ENCODE measurements at places on chromosomes 5 and 9. TPM values are rescaled to one million over a fixed set of nuclear protein-coding genes. Genes with fewer than 3 reads are reported as not detected.

DNA sequence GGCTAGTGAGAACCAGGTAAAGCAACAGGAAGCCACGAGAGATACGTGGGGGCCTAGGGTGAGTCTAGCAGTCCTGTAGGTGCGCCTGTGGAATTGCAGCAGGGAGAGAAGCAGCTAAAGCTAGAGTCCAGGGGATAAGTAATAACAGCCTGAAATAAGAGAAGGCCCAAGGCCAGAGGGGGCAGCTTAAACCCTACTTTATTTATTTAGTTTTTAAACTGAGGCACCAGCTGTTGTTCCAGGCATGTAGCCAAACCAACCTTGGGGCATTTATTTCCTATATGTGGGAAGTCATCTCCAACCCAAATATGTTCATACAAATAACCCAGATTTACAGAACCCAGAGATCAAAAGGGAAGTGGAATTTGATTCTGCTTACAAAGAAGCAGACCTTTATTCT, 93.5 kb downstream of the GLDC start:
- no peak for DNase-seq

DNA sequence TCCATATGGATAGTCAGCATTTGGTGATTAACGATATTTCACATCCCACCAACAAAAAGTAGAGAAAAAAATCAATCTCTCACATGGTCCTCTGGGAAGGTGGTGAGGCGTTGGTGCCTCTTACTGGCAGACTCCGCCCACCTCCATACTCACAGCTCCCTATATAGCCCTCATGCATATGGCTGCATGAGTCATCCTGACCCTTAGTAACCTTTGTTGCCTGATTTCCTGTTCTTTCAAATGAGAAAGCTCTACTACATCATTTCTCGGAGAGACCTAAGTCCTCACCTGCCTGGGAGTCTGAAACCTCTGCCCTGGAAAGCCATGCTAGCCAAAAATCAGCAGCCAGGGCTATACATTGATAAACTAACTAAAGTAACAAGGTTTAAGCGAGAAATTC, 33.3 kb upstream of the ABCA1 start:
- no peak for DNase-seq

Gene MYMK
- total RNA-seq = 1.2 TPM

DNA sequence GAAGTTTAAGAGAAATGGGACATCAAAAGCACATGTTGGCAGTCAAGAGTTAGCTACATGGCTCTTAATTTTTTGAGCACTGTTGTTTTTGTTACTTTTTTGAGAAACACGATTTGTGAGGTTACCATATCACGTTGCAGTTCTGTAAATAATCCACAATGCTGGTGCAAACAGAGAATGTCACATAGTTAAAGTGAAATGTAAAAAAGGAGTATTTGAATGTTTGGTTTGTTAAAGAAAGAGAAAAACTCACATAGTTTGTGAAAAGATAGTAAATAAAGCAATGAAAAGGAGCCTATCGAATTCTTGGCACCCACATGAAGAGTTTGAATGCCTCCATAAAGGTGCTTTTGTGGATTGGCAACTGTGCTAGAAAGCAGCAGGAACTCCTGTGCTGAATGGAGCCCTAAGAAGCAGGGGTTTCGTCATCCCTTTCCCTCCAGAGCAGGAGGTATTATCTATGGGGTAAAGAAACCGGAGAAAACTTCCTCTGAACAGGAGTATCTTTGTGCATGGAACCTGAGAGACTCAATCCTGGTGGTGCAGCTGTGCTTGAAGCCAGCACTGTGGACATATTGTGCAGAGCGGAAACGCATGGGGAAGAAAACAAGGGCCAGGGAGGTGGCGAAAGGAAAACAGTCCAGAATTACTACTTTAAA, 148.5 kb upstream of the OTULINL start:
- no peak for DNase-seq

Gene CSNK1G3
- total RNA-seq = 166 TPM

DNA sequence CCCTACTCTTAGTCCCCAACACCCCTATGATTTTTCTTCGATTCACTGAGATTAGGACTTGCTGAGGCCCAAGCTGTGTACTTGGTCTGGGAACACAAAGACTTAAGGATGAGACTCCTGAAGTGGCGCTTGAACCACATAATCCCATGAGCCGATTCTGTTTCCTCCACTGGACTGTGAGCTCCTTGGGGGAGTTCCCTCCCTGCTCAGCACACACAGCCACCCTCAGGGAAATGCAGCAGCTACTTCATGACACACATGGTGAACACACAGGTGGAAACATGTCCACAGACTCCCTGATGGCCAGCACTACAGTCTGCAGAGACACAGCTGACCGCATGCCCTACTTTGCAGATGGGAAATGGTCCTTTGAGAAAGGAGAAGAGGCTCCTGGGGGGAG, 101.1 kb downstream of the C5orf15 start:
- DNase-seq = no peak

Gene GPRIN1
- 1.3 TPM for total RNA-seq

- DNase-seq = no peak
These were observed 38.1 kb upstream of the ISL1 start for GRCh38 chr5:51345106-51345505.

Gene MAMDC2
- 52.0 TPM for total RNA-seq

DNA sequence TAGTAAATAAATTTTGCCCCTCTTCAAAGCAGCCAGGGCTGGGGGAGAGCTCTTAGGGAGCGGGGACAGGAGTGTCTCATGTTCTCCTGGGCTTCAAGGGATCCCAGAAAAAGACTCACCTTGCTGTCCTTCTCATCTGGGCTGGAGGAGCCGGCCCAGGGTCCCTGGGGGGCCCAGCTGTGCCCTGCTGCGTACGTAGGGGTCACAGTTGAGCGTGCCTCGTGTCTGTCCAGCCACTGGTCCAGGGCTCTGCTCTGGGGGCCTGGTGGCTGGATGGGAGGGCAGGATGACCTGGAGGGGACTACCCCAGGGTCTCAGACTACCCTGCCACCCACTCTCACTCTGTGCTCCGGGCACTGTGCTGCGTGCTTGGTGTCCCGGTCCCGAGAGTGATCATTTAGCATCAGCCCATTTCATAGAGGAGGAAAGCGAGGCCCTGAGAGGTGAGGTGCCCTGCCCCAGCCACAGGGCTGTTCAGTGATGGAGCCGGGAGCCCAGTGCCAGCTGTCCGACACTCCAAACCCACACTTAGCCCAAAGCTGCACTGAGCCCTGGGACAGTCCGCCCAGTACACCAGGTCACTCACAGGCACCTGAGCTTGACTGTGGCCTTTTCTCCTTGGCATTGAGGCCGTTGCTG, 26.2 kb upstream of the TDRD7 start:
- DNase-seq = no peak

DNA sequence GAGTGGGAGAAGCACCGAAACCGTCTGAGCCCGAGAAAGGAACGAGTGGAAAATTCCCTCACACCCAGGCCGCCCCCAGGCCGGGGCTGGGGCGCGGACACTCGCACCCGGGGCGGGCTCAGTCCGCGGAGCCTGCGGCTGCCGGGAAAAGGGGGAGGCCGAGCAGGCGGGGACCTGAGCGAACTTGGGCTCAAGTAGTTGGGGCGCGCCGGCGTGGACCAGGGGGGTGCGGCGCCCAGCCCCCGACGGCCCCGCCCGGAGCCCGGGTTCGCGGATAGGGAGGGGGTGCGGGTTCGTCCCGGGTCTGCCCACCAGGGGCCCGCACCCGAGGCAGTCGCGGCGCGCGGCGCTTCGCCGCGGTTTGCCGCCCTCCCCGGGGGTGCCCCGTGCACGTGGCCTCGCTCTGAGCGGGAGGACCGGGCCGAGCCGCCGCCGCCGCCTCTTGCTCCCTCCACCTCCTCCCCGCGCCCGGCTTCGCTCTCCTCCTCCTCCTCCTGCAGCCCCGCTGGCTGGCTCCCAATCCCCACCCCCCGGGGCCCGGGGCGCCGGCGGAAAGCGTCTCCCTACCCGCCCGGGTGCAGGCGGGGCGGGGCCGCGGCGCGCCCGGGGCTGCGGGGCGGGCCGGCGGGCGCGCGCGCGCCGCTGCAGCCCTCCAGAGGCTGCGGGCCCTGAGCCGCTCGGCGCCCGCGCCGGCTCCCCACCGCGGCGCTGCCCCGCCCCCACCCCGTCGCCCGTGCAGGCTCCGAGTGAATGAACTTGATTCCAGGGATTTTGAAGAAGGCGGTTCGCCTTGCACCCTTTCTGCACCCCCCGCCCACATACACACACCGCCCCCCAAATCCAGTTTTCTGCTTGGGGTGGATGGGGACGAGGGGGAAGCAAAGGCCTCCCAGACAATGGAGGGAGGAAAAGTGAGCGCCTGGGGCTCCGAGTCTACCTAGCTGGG, 1.3 kb upstream of the NFIB start:
- no peak for DNase-seq

Gene FOXD4L3
- total RNA-seq = not detected

Gene LCN15
- total RNA-seq = not detected

Measured in urinary bladder (tissue), 4 donors.